ENCODE measurements at places on chromosomes 1 and 21.

- no peak for DNase-seq
These were observed 2.2 kb upstream of the ZBTB7B start for GRCh38 chr1:155000411-155000725.

- no peak for DNase-seq
These were observed 169.8 kb downstream of the SYT2 start for GRCh38 chr1:202540448-202540847.

DNA sequence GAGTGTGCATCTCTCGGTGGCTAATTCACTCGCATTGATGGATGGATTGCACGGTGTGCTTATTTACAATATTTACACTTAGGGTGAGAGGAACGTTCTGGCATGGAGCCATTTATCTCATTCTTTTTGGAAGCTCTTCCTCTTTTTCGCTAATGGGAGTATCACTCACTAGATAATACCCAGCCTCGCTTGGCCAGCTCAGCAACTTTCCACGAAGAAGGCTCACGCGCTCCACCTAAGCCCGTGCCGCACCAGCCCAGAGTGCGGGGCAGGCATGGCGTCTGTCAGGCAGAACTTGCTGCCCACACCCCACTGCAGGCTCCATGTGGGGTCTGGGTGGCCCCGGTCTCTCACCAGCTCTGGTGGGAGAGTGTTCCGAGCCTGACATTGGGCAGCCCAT, 484.9 kb downstream of the NPHP4 start:
- DNase-seq = no peak

DNA sequence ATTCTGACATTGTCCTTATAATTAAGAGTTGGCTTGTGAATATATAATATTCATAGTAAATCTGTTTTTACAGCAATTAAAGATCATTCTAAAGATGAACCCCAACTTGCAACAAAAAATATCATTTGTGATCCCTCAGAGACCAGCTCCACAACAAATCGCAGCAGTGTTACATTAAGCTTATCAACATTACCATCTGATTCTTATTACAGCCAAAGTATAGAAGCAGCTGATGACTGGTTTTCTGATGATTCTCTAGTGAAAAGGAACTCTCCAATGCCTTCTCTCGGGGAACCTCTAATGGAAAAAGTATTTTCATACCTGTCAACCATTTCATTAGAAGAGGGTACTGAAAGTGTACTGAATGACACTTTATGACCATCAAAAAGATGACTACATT, 45.4 kb downstream of the C1orf185 start:
- DNase-seq = no peak

DNA sequence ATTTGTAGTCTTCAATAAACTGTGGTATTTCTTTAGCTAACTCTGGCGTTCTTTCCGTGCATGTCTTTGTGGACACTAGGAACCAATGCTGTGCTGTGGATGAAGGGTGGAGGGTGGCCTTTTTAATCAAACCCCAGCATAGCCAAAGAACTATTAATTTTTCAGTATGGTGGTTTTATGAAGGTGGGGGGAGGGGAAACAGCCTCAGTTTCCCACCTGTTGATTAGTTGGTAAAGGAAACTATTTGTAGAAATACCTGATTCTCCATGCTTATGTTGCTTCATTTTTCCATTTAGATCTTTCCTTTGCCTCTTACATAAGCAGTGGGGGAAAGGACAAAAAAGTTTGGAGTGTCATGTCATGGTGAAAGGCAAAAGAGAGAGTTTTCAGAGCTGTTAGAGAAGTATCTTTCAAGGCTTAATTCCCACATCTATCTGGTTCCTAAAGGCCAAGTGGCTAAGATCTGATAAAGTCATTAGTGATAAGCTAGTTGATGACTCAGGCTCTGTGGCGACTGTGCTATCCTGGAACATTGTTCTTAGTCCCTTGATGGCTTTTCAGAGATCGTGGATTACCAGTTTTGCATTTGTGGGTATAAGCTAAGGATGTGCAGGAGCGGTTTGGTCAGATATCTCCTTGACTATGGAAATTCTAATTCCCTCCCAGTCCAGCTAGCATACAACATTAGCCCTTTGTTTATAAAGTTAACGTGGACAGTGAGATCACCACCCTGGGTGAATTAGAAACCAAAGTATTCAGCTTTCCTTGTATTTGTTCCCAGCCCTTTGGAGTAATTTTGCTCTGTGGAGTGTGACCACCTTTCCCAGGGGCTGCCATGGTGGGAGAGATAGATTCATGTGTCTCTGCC, 8.7 kb upstream of the HAX1 start:
- no peak for DNase-seq

DNA sequence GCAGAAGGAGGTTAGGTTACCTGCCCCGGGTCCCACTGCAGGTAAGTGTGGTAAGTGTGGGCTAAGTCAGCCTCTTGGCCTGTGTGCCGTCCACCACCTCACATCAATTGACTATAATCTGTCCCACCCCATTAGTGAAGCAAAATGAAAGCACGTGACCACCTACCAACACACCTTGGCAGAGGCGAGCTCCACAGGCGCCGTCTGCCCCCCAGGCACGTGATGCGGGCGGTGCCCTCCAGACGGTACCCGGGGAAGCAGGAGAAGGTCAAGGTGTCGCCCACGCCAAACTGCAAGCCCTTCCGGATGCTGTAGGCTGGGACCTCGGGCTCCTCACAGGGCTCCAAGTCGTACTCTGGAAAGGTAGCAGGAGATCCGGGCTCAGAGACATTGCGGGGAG, 149.5 kb upstream of the HMGB4 start:
- DNase-seq = no peak

DNA sequence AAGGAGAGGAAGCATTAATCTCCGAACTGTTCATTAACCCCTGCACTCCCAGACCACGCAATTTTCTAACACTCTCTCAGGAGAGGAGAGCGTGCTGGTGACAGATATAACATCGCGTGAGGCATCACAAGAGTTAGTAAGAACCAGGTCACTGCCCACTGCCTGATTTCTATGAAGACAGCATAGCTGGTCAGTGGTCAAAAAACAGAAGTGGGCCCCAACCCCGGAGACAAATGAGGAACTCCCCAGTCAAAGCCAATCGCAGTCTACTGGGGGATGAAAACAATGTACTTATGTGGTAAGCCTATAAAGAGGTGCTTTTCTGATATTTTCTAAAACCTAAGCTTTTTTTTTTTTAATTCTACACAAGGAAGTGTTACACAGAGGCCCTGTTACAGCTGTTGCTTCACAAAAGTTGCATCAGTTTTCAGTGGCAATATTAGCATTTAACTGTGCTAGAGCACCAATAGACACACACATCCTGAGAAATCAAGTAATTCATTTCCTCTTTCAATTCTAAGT, 231.8 kb upstream of the IRF2BP2 start:
- DNase-seq = no peak

DNA sequence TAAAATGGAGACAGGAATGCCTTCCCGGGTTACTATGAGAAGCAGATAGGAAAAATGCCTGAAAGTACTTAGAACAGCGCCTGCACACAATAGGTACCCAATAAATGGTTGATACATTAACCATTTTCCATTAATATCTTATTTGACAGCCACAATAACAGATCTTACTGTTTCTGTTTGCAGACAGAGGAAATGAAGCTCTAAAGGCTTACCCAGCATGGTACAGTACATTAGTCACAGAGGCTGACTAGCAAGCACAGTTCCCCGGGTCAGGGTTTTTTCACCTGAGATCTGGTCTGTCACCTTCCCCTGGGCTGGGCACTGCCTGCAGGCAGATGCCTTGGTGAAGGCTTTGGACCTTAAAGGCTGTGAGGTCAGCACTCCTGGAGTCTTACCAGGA, 2.9 kb downstream of the TRIM63 start:
- no peak for DNase-seq

GRCh38 chr1:230043081-230043480, 24.0 kb upstream of the GALNT2 start:
- DNase-seq = peak; percentile 8

- DNase-seq = no peak
These were observed 208.7 kb downstream of the MRPL39 start for GRCh38 chr21:25398630-25399029.

GRCh38 chr1:16183179-16183578, 27.3 kb upstream of the EPHA2 start:
- no peak for DNase-seq

DNA sequence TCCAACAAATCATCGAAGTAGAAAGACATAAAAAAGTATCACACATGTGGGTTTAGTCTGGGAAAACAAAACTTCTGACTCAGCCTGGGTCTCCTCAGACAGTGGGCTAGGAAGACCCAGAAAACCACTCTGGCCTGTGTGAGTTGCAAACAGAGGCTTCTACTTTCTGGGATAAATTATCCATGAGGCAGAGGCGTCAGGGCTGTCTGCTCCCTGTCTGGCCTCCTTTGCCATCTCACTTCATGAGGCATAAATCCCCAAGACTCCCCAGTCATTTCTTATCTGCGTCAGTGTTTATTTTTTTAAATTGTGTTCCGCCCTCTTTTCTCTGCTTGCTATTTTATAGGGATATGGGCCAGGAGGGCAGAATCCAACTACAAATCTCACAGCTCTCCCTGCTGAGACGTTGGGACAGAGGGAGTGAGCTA, 80.6 kb upstream of the TRABD2B start:
- no peak for DNase-seq

DNA sequence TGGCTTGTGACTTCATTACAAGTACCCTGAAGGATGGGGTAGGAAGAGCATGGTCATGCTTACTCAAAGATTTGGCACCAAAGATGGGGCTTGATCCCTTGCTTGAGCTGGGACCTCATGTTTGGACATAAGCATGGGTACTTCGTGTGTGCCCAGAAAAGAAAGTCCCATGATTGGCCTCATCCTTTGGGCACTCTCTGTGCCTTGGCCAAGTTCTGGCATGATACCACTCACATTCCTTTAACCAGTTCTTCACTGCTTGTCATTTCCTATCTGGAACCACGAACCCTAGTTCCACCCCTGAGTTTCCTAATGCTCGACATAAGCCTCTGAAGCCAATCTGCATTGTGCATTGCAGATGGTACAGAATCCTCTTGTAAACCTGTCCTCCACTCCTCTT, 107.0 kb downstream of the NAV1 start:
- no peak for DNase-seq

DNA sequence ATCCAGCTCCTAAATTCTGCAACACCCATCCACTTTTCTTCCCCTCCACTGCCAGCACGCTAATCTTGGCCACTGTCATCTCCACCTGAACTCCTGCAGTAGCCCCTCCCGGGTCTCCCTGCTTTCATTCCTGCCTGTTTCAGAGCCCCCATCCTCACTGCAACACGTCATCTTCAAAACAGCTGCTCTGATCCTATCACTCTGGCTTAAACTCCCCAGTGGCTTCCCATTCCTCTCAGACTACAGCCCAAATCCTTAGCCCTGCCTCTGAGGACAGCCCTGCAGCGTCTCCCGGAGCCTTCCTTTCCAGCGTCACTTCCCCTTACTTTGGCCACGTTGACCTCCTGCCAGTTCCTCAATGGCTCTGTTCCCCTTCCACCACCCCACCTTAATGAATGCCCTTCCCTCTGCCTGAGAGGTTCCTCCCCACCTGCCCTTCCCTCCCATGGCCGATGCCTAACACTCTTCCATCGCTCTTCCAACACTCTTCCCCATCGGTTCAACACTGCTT, 22.9 kb upstream of the IFNAR2 start:
- no peak for DNase-seq

DNA sequence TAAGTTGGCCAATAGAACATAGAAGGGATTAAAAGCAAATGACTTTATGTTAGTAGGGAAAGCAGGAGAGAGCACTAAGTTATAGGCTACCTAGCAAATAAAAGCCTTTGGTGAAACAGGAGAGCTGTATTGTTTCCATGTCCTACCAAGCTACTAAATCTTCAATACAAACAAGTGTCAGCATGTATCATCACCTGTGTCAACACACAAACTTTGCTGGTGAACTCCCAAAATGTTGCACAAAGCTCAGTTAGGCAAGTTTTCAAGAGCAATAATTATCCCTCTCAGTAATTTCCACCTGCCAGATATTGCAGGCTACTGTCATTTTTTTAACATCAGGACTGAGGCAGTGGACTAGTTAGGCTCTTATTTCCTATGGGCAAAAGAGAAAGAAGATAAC, 77.7 kb upstream of the ADAM30 start:
- no peak for DNase-seq

- peak; percentile 46 for DNase-seq
These were observed 122.5 kb downstream of the KIF26B start for GRCh38 chr1:245277276-245277675.

GRCh38 chr1:94522304-94522703, 19.3 kb downstream of the F3 start:
- peak; percentile 22 for DNase-seq

DNA sequence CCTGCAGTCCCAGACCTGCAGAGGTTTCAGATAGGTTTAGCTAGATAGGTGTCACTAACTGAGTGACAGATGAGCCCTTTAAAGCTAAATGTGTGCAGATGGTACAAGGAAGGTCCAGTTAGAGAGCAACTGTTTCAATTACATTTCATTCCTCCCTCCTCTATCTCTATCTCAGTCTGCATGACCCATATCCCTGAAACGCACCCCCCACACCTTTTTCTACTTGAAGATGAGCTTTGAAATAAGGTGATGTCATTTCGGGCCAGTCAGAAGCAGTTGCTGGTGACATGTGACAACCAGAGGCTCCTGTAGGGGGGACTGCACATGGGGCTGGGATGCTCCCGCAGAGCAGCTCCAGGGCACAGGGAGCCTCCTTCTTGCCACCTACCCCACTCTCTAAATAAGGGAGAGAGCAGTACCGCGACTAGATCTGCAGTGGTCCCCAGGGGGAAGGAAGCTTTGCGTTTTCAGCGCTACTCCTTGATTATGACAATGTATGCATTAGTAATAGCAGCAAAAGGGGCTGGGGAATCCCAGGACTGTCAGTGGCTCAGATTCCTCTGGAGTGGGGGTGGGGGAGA, 4.3 kb downstream of the ATP8B2 start:
- DNase-seq = no peak

DNA sequence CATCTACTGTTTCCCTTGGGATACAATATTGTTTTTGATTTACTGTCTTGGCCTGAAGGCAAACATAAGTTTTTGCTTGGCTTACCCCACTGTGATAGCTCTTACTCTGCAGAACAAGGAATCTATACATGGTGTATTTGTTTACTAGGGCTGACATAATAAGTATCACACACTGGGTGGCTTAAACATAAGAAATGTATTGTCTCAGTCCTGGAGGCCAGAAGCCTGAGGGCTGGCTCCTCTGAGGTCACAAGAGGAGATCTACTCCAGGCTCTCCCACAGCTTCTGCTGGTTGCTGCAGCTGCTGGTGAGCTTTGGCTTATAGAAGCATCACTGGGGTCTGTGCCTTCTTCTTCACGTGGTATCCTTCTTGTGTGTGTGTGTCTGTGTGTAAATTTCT, 30.7 kb upstream of the IGSF5 start:
- DNase-seq = no peak

DNA sequence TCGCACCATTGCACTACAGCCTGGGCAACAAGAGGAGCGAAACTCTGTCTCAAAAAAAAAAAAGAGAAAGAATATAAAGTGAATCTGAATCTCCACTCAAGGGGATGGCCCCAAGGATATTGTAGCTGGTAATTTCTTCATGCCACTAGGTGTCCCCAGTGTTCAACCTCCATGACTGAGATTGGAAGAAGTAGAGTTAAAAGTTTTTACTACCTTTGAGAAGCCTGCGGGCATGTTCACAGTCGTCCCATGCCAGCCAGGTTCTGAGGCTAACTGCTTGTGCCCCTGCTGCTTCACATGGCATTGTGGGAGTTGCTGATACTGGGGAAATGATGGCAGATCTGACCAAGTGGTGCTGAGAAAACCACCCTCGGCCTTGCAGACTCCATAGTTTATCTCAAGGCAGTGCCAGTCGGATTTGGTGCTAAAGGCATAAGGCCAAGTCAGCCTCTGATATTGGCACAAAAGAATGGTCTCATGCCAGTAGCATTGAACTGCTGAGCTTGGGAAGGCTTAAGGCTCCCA, 10.8 kb upstream of the SHISA4 start:
- DNase-seq = peak; percentile 72

Data from WERI-Rb-1 (cell line).